ENCODE measurements at places on chromosomes 3 and 15.

GRCh38 chr3:153722157-153722556, 399.0 kb upstream of the ARHGEF26 start:
- no peak for DNase-seq

GRCh38 chr15:44265757-44266156, 22.8 kb upstream of the GOLM2 start:
- no peak for DNase-seq

- no peak for DNase-seq
These were observed 26.4 kb upstream of the CORO2B start for GRCh38 chr15:68552344-68552743.

- no peak for DNase-seq
These were observed 82.4 kb downstream of the EBLN2 start for GRCh38 chr3:73143821-73144237.

GRCh38 chr3:29618395-29619282, 337.8 kb downstream of the RBMS3 start:
- no peak for DNase-seq

GRCh38 chr3:36488077-36488789, 107.9 kb downstream of the STAC start:
- DNase-seq, result no peak

- no peak for DNase-seq
These were observed 3.1 kb downstream of the TMF1 start for GRCh38 chr3:69048990-69049389.

GRCh38 chr3:133592843-133593242, 19.4 kb downstream of the CDV3 start:
- no peak for DNase-seq

- DNase-seq, result no peak
These were observed 302.7 kb upstream of the KCNMB2 start for GRCh38 chr3:178233371-178234071.

DNA sequence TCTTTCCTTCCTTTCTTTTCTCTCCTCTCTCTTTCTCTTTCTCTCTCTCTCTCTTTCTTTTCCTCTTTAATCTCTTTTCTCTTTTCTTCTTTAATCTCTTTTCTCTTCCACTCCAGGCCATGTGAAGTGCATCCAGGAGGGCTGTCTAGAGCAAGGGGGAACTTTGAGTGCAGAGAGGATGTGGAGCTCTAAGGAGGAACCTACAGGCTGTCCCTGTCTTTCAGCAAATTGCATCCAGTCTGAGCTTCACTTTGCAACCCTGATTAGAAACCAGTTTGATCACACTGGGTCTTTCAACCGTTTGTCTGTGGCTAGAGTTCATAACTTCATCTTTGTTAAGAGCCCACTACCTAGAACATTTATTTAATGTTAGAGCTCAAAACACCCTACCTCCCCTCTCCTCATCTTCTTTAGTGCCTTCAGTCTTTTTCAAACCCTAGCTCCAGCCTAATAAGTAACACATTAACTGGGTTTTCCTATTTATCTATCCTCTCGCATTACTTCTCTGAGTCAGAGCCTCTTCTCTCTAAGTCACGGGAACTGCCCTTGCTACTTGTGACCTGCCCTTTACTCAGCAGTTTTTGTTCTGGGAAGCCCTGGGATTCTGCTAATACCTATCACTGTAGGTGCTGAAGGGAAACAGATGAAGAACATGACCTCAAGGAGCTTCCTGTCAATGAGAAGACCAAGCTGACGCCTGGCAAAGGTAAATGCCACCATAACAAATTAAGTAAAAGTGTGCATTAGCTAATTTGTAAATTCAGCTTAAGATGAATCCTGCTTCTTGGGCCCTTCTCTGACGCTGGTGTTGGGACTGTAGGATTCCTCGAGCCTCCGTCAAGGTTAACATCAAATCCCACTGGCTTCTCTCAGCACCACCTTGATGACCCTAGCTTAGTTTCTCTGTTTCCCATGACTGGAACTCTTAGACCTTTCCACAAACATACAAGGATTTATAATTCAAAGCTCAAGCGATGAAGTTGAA, at the start of gene GCNT3:
Gene GCNT3 (plus strand): TSS at position 508 of the 985 bp plus-strand sequence. CDS start 6,456 bp downstream, outside the sequence.
- no peak for DNase-seq

DNA sequence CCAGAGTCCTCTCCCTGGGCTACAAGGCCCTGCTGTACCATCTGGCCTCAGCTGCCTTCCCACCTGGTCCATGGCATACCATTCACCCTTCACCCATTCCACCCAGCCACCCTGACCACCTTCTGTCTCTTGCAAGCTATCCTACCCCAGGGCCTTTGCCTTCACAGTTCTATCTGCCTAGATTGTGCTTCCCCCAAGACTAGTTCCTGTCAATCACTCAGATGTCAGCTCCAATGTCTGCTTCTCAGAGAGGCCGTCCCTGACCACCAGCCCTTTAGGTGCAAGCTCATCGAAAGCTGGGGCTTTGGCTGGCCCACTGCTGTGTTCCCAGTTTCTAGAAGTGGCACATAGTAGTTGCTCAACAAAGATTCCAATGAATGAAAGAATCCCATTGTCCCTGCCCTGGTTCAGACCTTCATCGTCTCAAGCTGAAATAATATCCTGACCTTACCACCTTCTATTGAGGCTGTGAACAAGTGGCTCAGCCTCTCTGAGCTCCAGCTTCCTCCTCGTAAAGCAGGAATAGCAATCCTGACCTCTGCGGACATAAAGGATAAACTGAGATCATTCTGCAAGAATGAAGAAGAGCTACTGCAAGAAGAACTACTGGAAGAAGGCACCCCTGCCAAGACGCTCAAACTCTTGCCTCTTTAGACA, 15.8 kb downstream of the EFCAB12 start:
- no peak for DNase-seq

- DNase-seq, result no peak
These were observed 33.9 kb upstream of the MRPS22 start for GRCh38 chr3:139309880-139310279.

DNA sequence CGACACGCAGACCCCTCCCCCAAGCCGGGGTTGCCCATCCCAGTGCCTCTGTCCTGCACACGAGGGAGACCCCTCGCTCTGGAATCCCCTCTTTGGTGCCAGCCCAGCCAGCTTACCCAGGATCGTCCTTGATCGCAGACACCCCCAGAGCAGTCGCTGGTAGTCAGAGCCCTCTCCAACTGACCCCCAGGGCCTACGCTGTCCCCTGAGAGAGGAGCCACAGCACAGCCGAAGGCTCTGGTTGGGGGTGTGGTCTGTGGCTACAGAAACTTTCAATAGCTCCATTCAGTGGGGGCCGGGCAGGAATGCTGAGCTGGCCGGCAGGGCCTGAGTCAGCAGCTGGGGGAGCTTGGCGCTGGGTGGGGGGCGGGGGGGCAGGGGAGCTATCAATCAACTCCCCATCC, at the start of gene LCTL:
Gene LCTL (minus strand): TSS at position 258 of the 404 bp plus-strand sequence. CDS start 633 bp downstream, outside the sequence.
- no peak for DNase-seq

DNA sequence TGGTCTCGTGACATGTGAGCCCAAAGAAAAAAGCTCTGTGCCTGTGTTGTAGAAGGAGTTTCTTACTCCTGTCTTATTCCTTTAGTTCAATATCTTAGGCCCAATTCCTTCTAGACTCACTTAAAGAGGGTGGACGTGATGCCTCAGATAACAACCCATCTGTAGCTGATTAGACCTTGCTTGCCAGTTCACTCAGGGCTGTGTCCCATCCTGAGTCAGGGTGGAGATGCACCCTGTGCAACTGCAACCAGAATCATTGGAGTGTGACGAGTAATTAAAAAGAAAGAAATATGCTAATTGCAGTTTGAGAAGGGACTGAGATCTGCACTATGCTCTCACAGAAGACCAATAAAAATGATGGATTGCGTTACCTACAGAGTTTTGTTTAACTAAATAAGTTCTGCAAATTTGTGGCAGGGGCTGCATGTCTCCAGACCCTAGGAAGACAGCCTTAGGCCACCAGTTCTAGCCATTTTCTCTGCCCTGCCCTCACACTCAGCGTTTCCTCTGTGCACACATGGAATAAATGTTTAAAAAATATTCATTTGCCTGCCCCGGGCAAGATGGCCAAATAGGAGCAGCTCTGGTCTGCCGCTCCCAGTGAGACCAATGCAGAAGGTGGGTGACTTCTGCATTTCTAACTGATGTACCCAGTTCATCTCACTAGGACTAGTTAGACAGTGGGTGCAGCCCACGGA, 83.0 kb downstream of the MOBP start:
- DNase-seq, result no peak

GRCh38 chr15:51649659-51650521, 27.3 kb upstream of the DMXL2 start:
- DNase-seq, result peak; percentile 66

DNA sequence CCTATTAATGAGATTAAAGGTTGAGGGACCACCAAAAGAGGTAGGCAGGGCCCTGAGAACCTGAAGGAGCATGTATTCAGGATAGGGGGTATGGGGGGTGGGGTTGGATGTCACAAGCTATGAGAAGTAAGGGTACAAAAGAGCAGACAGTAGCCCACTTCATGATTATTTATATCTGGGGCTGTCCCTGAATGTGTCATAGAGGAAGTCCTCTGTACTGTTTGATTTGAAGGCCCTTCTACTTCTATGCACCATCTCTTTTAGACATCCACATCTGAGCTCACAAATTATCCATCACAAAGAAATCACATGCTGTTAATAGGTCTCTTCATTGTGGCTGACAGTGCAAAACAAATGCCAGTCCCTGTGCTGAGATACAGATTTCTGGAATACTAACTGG, 68.6 kb downstream of the FHIT start:
- DNase-seq, result no peak

GRCh38 chr15:67048281-67049279, 16.8 kb upstream of the SMAD3 start:
- no peak for DNase-seq

GRCh38 chr15:74543583-74543982, 2.6 kb downstream of the ARID3B start:
- no peak for DNase-seq

GRCh38 chr15:72174551-72175165, 22.9 kb downstream of the GRAMD2A start:
- DNase-seq, result no peak

DNA sequence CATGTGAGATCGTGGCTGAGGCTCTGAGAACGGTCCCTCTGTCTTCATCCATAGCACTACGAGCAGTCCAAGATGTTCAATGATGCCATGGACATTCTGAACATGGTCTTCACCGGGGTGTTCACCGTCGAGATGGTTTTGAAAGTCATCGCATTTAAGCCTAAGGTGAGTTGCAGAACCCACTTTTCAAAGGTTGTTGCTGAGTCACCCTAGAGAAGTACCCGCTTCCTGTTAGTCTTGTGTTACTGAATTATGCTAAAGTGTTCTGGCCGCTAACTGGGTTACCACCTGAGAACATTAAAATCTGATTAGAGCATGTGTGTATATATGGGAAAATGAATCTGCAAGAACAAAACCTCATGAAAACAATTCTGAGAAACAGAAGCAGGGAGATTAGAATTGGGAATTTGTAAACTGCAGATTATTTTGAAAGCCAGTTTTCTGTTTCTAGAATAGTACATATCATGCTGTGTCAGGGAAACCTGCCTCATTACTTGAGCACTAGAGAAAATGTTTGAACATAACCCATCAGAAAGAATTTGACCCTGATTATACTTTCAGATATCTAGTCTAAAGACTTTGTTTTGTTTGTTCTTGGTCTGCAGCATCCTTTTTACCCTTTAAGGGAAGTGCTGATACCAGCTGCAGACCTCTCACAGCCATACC, 92.6 kb downstream of the CHDH start:
- no peak for DNase-seq
